Left cardiac atrium (tissue), 4 donors: ENCODE measurements at places on chromosomes 4 and X. TPM values are rescaled to one million over a fixed set of nuclear protein-coding genes. Genes with fewer than 3 reads are reported as not detected.

GRCh38 chr4:151681085-151681484 lies 79.7 kb downstream of the GATB start:
- no peak for DNase-seq

The C4orf54 gene
- total RNA-seq, result 1.7 TPM

DNA sequence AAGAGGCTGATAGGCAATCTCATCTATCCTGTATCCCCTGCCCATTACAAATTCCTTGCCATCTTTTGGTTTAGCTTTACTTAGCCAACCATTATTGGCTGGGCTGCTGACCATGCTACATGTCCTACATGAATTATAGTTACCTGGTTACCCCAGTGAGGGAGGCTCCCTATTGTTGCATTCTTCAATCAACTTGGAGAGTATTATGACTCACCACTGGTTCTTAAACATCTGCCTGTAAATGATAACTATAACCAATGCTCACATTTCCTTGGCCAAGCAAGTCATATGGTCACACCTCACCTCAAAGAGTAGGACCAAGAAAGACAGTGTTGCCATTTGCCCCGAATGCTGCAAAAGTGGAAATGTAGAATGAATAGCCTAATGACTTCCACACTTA lies 297.6 kb downstream of the IL15 start:
- DNase-seq, result no peak

- no peak for DNase-seq
Measured at GRCh38 chr4:82373486-82373815, 340 bp downstream of the HNRNPD start.

DNA sequence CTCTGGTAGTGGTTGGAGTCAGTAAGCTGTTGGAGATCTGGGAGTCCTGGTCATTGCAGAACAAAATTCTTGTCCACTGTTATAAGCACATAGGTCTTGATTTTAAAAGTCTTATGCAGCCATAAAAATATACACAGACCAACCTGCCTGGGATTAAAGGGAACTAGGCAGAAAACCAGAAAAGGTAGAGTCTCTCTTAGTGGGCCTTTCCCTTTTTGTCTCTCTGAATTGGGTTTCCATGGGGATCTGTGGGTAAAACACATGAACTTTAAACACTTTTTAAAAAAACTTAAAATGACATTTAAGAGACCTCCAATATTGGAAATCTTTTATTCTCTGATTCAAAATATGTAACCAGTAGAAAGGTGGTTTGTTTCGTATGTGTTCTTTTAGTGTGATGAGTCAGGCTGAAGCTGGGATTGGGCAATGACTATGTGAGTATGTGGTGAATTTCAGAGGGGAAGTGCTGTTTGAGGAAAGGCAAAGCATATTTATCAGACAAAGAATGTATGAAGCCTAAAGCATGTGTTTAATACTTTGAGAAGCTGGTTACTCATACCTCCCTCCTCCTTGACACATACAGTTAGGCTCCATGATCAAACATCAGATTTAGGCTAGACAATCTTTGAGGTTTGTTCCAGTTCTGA lies 29.6 kb downstream of the SLC16A2 start:
- DNase-seq, result no peak

GRCh38 chr4:151721466-151721865 lies 39.3 kb downstream of the GATB start:
- DNase-seq, result no peak

The SGMS2 gene
- 39.6 TPM for total RNA-seq

DNA sequence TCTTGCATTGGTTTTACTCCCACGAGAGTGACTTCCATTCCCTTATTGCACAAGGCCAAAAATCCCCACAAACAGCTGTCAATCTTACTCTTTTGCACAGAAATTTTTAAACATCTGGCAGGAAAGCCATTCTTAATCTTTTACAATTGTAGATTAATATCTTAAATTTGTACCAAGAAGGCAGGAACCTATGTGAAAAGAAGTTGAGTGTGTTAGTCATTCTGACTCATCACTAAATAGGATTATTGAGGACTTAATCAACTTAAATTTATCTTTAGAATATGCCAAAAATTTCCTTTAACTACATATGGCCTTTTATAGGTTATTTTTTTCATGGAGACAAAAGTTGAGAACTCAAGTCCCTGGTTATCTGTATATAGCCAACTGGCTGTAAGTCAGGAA lies 49.0 kb upstream of the VEGFC start:
- DNase-seq, result no peak

DNA sequence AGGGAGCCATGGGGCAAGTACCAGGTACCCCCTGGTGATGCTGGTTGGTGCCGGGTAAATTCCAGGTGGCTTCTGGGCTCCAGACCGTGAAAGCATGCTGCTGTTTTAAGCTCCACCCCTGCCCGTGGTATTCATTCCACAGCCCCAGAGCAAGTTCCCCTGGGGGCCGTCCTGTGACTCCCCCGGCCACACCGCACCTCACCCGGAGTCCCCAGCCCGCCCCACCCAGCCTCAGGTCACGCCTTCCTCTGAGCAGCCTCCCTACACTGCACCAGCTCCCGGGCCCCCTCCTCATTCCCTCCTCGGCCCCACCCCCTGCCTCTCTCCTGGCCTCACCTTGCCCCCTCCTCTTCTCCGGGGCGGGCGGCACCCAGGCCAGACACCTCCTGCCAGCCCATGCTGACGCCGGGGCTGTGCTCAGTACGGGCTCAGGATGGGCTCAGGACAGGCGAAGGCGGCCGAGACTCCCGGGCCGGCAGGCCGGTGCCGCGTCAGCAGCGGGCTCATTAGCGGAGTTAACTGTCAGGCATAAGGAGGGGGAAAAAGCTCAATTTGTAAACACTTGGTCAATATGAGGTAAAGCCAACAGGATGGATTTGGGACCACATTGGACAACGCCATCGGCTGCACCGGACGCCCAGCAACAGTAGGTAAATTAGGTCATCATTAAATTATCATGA lies 127.4 kb downstream of the FAM53A start:
- DNase-seq, result no peak

GRCh38 chr4:6309777-6310176 lies 40.1 kb downstream of the WFS1 start:
- no peak for DNase-seq

DNA sequence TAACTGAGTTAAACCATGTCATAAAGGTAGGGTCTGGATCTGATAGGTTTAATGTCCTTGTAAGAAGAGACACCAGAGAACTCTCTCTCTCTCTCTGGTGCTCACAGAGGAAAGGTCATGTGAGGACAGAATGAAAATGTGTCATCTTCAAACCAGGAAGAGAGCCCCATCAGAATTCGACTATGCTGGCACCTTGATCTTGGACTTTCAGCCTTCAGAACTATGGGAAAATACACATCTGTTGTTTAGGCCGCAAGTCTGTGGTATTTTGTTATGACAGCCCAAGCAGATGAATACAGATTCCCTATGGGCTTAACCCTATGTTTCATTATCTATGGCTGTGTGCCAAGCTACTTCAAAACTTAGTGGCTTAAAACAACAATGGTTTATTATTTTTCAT lies 105.5 kb upstream of the DDIT4L start:
- DNase-seq, result no peak

The NPFFR2 gene
- total RNA-seq, result not detected

The GPR50 gene
- total RNA-seq, result not detected

The NEIL3 gene
- 0.32 TPM for total RNA-seq

DNA sequence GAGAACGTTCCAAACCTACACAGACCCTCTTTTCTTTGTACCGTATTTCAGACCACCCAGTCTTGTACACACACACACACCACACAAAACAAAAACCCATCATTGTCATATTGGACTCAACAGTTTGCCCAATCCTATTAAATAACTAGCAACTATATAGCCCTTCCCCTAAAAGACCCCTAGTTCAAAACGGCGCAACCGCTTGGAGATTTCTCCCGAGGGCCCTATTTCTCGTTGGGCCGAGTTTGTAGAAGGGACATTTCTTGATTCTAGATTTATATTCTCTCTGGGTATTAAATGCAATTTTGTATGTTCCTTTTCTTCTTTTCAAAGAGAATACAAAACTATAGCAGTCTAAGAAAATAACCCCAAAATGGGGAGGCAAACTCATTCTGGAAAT lies 547 bp upstream of the PDGFRA start:
- no peak for DNase-seq

GRCh38 chrX:19867411-19867732 lies 20.0 kb downstream of the SH3KBP1 start:
- DNase-seq, result no peak

The RNF212 gene
- 1.7 TPM for total RNA-seq

The DCLK2 gene
- 9.9 TPM for total RNA-seq

The CXCL1 gene
- total RNA-seq, result 9.2 TPM

DNA sequence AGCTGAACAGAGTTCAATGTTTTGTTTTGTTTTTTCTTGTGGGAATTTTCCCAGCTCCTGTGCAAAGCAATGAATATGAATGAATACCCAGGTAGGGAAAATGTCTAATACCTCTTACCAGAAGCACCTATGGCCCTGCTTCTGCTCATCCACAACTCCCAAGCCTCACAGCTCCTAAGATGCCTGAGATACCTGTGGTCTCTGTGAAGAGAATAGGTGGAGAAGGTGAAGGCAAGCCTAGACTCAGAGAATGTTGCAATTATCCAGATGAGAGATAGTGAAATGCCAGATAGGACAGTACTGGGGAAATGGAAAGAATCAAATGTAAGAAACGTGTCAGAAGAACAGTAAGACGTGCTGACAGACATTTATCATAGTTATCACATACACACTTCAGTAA lies 70.2 kb upstream of the NOCT start:
- no peak for DNase-seq

- no peak for DNase-seq
Measured at GRCh38 chrX:38409289-38409688, 56.9 kb downstream of the OTC start.

DNA sequence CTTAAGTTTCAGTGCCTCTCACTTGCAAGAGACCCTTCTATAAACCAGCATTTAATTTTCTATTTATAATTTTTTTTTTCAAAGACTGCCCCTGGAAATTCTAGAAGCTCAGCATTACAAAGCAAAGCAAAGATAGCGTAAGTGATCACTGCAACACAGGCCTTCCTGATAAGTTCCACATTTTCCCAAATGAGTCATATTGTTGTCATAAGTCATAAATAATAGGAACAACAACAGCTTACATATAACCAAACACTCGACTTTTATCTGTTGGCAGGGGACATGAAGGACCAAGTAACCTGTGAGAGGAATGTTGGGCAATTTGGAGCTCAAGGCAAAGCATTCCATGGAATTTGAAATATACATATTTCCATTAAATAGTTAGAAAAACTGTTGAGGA lies 815.5 kb downstream of the DMD start:
- no peak for DNase-seq

GRCh38 chr4:153252122-153252521 lies 47.9 kb downstream of the TRIM2 start:
- no peak for DNase-seq

DNA sequence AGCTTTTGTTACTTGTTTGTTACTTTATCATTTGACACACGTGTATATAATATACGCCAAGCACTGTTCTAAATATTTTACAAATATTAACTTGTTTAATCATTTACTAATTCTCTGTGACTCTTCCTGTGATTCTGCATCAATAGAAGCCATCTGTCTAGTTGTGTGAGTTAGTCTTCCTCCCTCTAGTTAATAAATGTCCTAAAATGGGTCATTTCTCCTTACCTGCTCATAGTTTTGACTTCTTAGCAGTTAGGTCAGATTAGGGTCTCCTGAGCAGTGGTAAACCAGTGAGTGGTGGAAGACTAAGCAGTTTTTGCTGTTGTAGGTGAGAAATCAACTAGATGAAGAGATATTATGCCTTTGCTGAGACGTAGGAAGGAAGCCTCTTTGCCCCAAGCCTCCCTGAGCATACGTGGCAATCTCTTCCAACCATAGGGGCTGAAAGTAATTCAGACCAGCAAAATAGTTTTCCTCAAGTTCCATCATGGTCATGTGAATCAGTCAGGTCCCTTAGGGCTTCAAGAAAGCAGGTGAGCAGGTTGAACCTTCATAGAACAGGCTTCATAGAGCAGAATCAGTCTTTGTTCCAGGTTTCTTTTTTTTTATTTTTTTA lies 38.7 kb upstream of the THOC2 start:
- DNase-seq, result no peak
